Erythroblast (primary cell): ENCODE measurements at places on chromosomes 4 and X.
A peak's percentile ranks its signal among the peaks of the same experiment; 100 is the strongest.

- no peak for DNase-seq
Observed at GRCh38 chrX:41164449-41164848, 79.2 kb downstream of the USP9X start.

DNA sequence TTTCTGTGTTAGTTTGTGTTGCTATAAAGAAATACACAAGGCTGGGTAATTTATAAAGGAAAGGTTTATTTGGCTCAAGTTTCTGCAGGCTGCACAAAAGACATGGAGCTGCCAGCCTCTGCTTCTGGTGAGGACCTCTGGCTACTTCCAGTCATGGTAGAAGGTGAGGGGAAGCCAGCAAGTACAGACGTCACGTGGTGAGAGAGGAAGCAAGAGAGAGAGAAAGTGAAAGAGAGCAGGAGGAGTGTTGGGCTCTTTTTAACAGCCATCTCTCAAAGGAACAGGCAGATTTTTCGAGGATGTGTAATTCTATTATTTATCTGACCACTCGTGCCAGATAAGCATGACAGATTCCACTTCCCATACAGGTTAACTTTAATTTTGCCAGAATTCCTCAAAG lies 1199.1 kb downstream of the ADGRL3 start:
- DNase-seq = no peak

DNA sequence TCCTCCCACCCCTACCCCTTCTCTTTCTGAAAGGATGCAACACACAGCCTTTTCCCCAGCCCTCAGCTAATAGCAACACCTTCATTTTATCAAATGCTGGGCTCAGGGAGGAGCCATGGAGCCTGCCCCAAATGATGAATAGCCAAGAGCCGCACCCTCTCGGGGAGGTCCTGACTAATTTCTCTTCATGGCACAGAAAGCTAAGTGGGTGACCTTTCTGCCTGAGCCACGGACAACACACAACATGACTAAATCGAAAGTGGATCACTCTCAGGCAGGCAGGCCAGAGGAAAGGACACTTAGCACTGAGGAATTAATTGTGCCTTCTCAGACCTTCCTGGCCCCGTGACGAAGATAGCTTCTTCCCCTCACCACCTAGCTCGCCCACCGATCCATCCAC lies 165.1 kb upstream of the RAI2 start:
- DNase-seq = no peak

GRCh38 chrX:137166591-137166990 lies 132.8 kb upstream of the GPR101 start:
- DNase-seq = peak; percentile 0

DNA sequence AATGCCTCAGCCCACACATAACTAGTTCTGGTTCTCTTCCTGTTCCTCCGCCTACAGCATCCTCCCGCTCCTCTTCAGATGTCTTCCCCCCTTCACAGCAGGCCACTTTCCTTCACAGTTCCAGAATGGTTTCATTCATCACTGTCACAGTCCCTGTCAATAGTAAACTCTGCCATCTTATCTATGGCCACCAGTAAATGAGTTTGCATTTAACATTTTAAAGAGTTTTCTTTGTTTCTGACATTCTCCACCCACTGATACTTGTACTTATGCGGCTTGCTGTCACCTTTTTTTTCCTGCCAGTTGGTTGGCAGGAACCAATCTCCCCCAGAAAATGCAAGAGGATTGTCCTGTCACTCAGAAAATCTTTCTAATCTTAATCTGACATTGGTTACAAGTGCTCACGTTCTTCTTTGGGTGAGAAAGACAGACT lies 114.1 kb downstream of the GLUD2 start:
- peak; percentile 0 for DNase-seq

DNA sequence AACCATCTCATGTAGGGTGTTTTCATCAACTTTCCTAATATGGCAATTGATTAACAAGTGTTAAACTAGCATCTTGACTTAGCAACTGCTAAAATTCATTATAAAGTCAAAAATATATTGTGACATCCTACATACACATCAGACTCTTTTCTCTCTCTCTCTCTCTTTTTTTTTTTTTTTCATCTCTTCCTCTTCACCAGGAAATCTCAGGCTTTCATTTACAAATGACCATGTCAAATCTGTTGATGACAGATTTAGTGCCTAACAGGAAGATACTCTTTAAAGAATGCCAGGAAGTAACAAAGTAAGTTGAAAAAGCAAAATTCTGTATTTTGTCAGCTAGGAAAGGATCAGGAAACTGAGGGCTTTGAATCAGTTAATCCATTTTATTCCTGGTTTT lies 365.5 kb downstream of the PCDH7 start:
- DNase-seq = no peak

DNA sequence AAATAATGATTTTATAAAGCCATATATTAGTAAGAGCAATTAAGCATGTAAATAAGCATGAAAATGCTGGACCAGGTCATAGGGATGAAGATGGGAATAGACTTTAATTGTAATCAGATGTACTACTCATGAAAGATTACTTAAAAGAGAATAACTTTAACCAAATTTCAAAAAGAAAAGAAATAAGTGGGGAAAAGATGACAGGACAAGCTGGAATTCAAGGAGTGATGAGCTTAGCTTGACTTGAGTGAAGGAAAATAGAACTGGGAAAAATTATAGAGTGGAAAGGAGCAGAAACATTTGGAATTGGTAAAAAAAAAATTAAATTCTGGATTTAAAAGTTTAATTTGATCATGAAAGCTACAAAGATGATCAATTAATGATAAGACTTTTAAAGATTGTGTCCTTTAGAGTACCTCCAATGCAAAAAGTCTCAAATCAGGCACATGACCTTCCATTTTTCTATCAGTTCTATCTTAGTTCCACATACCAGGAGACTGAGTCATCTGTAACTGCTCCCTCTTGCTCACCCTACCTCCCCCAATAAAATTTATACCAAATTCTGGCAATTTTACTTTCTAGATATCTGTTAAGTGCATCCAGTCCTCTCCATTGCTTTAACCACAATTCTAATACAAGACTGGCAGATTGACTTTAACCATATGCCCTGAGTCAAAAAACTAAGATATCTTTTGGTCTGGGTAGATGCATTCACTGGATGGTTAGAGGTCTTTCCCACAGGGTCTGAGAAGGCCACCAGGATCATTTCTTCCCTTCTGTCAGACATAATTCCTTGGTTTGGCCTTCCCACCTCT lies 56.4 kb upstream of the SLIT2 start:
- no peak for DNase-seq

GRCh38 chr4:112234952-112235609 lies 3.5 kb downstream of the AP1AR start:
- DNase-seq = peak; percentile 69

DNA sequence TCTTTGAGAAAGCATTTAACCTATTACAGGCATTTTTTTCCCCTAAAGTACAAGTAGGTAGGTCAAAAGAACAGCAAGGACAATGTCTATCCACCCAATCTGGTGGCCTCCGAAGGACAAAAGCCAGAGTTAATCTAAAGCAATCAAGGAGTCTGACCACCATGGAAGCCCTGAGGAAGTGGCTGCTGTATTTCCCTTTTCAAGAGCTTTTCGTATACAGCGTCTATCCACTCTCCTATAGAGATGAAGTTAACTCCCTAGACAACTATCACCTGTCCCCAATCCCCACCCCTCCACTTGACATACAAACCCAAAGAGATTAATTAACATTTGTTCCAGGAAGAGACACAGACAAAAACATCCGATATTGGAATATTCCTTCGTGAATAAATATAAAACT lies 85.5 kb downstream of the SNCA start:
- DNase-seq = no peak

GRCh38 chrX:123263747-123264146 lies 79.7 kb downstream of the GRIA3 start:
- DNase-seq = no peak

GRCh38 chr4:146059151-146059550 lies 116.4 kb upstream of the LSM6 start:
- DNase-seq = no peak

- DNase-seq = no peak
Observed at GRCh38 chr4:169236078-169236477, 34.7 kb downstream of the SH3RF1 start.

DNA sequence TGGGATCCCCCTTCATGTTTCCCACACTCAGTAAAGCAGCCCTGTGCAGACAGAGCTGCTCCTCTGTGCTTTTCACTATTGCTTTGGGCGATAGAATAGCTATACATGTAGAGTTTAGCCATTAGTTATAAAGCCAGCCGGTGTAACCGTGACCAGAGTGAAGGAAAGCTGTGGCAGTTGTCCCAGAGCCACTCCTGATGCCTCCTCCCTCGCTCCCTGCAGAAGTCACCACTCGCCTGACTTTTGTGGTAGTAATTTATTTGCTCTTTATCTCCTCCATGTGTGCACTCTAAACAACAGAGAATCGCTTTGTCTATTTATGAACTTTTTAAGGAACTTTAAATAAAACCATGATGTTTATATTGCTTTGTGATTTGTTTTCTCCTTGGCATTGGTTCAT lies 41.8 kb upstream of the WWC2 start:
- no peak for DNase-seq

DNA sequence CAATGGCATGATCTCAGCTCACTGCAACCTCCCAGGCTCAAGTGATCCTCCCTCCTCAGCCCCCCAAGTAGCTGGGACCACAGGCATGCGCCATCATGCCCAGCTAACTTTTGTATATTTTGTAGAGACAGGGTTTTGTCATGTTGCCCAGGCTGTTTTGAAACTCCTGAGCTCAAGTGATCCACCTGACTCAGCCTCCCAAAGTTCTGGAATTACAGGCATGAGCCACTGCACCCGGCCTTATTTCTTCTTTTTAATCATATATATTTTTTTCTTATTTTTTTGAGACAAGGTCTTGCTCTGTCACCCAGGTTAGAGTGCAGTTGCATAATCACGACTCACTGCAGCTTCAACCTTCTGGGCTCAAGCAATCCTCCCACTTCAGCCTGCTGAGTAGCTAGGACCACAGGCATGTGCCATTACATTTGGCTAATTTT lies 184.0 kb downstream of the TSPAN5 start:
- DNase-seq = peak; percentile 8

- DNase-seq = no peak
Observed at GRCh38 chr4:124854968-124855367, 142.4 kb upstream of the ANKRD50 start.

DNA sequence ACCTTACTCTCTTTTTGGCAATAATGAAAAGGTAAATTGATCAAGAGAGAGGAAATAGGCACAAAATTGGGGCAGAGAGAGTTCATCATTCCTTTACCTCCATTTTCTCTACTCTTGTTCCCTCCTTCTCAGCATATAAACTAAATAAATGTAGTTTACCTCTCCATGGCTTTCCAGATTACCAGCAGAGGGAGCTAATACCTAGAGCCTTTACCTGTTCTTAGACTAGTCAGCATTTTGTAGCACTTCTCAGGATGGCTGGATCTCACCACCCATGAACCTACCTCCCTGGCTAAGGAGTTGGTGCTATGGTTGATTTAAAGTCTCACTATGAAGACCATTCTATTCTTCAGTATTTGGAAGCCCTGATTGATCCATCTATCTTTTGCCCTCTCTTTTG lies 15.7 kb downstream of the OFD1 start:
- peak; percentile 35 for DNase-seq

DNA sequence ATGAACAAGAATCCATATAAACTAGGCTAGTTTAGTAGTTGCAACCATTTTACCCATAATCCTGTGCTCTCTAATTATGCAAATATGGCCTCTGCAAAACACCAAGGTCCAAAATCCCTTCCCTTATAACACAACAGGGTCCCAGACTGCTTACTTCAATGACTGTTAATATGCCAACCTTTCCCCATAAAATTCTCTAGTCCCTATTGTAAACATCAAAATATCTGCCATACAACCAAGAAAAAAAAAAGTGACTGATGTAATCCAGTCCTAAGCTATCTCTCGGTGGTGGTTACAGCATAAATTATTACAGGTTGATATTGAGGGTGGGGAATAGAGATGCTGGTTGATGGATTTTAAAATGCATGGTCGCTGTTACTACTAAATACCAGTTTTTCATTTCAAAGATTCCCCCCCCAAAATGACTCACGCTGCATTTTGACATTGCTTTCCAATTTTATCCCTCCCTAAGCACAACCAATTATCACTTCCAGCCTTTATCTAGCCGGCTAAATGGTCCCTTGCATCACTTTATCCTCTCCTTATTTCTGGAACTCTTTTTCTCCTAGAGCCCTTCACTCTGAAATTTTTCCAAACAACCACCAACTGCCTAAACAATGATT lies 44.8 kb downstream of the TSPAN5 start:
- DNase-seq = no peak

DNA sequence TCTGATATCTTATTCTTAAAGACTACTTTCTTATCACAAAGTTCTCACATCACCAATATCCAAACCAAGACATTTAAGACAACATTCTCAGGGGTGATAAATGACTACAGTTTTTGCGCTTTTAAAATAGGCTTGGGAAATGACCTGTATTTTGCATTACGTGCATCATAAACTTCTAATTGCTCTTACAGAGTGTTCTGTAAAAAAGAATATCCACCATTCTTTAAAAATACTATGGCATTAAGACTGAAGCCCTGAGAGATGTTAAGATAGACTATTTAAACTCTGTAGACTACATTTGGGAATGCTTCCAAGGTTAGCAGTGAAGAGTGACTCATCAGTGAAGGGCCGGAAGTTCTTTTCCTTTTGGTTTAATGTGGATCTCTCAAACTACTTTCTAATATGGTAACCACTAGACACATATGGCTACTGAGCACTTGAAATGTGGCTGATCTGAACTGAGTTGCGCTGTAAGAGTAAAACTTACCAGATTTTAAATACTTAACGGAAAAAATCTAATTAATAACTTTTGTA lies 518.8 kb upstream of the FTHL17 start:
- DNase-seq = no peak

GRCh38 chrX:11254417-11255109 lies 38.6 kb upstream of the AMELX start:
- no peak for DNase-seq

GRCh38 chrX:50838820-50839600 lies 25.0 kb upstream of the SHROOM4 start:
- no peak for DNase-seq

DNA sequence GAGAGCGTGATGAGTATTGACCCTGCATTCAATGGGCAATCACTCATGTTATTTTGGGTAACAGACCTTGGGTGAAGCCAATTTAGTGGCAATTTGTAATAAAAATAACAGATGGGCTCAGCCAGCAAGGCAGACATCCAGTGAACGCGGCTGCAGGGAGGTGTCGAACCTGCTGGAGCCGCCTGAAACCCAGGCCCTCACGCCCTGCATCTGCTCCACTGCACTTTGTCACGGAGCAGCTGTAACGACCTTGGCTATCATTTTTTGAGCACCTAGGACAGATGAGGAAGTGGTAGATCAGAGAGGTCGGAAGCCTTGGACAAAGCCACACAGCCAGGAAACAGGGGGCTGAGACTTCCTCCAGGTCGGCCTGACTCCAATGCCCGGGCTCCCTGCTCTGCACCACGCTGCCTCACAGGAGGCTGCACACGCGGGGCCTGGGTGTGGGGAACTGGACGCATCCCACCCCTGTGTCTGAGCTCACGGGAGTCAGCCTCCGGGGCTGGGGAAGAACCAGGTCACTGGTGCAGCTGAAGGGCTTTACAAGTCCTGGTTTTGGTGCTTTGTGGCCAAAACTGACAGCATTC lies 19.4 kb downstream of the HMX1 start:
- DNase-seq = no peak
